ENCODE measurements at places on chromosomes 2 and 18.
A peak's percentile ranks its signal among the peaks of the same experiment; 100 is the strongest.

- DNase-seq: no peak
Measured at GRCh38 chr2:38405917-38406596, 29.0 kb upstream of the ATL2 start.

GRCh38 chr18:50826027-50826426, 6.2 kb upstream of the MRO start:
- DNase-seq: no peak

DNA sequence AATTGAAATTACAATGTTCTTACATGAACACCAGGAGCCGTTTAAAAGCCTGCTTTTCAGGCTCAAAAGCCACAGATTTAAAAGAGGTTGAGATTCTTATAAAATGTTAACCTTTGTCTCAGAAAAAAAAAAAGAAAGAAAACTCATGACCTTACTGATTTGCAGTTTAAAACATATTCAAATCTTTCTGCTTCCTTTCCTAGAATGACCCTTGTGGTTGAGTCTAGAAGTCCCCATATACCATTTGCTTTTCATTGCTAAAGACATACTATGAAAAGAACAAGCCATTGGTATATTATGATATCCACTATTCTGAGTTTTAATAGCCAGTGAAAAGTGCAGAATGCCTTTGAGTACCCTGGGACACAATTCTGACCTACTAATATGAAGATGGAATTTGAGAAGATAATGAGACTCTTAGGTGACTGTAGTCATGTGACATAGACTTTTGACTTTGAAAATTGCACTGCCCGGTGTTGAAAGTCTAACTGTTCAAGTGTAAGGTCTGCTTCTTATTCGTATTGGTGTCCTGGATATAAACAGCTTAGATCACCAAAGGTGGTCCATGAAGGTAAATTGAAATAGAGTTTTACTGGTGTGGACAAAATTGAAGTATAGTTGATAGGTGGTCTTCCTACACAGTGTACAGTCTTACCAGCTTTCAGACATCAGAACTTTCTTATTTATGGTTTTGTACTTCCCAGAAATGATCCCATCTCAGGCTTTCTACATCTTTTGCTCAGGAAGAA, 117.0 kb downstream of the DOCK10 start:
- DNase-seq: no peak

GRCh38 chr2:63424329-63425078, 163.8 kb downstream of the WDPCP start:
- no peak for DNase-seq

- no peak for DNase-seq
Measured at GRCh38 chr2:231709636-231709980, 1.3 kb downstream of the PTMA start.

DNA sequence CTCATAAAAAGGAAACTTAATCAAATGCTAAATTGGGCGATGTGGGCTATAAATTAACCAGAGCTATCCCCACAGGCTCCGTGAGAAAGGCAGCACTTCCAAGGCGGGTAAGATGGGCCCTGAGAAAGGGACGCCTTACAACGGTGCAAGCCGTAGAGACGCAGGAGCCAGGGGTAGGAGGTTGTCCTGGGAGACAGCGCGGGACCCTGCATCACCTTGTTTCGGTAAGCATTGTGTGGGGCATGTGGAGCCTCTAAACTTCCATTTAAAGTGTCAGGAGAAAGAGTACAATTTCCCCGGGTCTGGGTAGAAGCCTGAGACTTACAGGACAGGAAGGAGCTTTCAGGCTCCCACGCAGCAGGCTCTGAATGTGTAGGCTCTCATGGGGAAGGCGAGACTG, 1.2 kb upstream of the PER2 start:
- DNase-seq: no peak

DNA sequence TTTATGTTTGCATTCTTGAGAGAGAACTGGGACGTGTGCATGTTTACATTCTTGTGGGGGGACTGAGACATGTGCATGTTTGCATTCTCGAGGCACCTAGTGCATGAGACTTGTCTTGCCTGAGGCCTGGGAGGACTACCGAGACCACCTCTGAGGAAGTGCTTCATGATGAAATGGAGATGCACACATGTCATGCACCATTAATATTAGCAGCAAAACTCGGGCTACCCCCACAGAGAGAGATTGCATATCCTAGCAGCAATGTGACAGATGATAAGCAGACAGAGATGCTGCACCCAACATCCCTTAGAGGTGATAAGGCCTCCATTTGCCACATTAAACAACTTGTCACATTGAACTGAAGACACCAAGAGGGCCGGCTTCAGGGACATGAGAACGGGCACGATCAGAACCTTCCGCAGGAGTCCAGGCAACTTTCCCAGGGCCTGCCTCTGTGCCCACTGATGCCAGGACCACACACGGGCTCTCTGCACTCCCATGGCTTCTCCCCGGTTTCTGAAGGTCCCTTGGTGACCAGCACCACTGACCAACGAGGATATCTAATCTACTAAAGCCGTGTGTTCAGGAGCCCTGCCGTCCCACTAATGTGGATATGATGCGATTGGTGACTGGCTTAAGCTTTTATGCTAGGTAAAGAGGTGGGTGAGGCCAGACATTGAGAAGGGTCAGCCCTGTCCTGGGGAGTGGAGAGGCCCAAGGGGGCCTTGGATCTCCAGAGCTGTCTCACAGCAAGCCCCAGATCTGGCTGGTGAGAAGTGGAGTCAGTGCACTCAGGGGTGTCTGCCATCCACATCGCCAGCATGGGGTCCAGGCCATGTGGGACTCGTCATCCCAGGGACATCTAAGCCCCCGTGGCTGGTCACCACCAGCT, 208.3 kb downstream of the NDUFA10 start:
- DNase-seq: no peak

DNA sequence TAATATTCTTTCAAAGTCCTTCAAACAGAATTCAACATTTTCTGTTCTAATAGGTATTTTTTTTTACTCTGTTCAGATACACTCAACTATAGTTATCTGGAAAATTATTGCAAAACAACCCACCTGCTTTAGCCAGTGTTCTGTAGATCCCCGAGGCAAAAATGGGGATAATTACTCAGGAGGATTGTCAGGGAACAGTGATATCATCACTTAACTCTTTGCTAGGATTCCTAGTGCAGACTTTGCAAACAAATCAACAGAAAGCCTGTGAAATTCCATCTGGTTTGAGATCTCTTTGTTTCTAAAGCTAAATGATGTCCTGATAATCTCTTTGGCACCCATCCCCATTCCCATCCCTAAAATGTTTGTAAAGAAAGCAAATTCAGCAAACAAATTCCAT, 413.6 kb upstream of the MEIS1 start:
- DNase-seq: no peak

DNA sequence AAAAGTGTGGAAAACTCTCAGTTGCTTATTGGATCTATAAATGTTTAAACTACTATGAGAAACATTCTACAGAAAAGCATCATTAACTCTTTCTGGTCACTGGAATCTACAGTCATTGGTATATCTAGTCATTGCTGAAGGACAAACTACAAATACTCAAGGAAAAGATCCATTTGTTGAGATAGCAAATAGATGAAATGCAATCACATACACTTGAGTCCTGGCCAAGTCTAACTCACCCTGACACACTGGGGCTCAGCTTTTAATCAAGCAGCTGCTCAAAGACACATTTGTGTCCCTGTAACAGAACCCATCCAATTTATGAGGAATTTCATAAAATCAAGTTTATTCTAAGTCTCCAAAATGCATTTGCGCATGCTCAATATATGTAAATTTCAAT, 68.7 kb downstream of the CDH2 start:
- no peak for DNase-seq

GRCh38 chr2:71535526-71535925, 82.2 kb downstream of the DYSF start:
- DNase-seq: no peak

DNA sequence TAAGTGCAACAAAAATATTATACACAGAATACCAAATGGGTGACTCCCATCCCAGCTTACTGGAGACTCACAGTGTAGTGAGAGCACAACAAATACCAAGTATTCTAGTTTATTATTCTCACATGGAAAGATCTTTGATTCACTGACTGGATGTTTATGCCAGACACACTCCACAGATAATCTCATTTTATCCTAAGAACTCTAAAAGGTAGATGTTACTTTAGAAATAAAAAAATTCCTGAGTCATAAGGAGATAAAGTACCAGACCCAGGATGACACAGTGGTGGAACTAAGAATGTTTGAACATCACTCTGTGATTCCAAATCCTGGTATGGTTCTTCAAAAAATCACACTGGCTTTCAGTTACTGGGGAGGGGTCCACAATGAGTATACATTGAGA, 136.2 kb downstream of the CDH2 start:
- no peak for DNase-seq

- no peak for DNase-seq
Measured at GRCh38 chr2:16745466-16745865, 79.8 kb upstream of the CYRIA start.

DNA sequence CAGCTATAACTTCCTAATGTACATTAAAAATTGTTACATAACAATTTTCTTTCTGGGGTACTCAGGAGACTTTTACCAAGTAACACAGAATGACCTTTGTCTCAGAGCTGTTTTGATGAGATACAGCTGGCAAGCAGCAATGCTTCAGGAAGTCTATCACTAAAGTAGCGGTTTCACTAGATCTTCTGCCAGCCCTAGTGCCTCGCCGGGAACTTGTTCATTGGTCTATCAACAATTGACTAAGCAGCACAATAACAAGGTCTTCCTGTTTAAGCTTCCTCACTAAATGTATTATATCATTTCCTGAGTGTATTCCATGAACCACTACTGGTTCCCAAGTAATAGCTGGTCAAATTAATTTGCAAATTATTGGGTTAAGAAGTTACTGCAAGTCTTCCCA, 69.2 kb downstream of the TRIP12 start:
- no peak for DNase-seq

GRCh38 chr18:11948852-11949523, 32.3 kb upstream of the IMPA2 start:
- no peak for DNase-seq

DNA sequence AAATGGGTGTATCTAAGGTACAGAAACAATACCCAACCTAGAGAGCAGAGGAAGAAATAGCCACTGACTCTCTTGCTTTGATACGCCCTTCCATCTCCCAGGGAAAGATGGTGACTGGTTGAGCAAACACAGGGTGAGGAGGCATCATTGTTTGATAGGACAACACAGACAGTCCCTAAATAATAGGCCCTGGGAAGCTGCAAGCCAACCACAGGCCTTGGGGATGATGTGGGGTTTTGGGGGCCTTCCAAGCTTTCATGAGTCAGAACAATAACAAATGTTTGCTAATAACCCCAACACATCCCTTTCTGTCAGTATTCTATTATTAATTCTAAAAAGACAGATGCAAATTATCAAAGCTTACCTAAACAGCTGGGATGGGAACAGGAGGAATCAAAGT, 9.8 kb downstream of the LGALSL start:
- no peak for DNase-seq

- no peak for DNase-seq
Measured at GRCh38 chr2:120995656-120996190, 260.1 kb downstream of the GLI2 start.

DNA sequence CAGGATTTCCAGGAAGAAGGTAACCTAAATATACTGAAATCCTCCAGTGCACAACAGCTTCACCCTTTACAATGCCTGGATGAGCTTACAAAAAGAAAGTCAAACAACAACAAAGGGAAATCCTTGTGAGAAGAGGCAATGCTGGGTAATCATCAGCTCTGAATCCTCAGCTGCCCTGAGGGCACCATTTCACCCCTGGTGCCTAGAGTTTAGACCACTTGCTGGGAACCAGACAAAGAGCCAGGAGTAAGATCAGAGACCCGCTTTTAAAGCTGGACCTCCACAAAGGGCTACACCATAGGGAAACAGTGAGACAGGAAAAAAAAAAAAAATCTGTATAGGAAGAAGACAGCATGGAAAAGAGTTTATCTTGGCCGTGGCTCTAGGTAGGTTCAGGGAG, 97.0 kb downstream of the FOXI3 start:
- DNase-seq: no peak

- DNase-seq: no peak
Measured at GRCh38 chr2:70118798-70119454, 31.6 kb downstream of the PCBP1 start.

- no peak for DNase-seq
Measured at GRCh38 chr18:56562479-56562878, 75.9 kb downstream of the TXNL1 start.

DNA sequence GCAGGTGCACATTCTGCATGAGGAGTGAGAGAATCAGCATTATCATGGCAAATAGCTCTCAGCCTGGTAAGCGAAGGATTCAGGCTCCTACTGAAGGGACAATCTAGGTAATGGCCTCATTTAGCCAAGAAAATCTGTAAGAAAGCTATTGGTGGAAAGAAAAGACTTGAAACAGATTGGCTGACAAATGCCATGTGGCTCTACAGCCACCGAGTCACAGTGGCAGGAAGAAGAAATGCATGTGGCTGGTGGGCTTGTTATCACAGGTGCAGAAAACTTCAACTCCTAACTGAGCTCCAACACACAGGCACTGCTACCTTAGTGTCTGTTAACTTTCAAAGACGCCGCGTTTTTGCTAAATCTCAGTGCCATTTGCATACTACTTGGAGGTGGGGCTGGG, 60.6 kb upstream of the REV1 start:
- no peak for DNase-seq

GRCh38 chr2:240785424-240786335, 34.3 kb downstream of the KIF1A start:
- no peak for DNase-seq

GRCh38 chr2:180202467-180202951, 195.4 kb upstream of the CWC22 start:
- DNase-seq: no peak

- DNase-seq: peak; percentile 56
Measured at GRCh38 chr2:190408538-190409271, 550 bp downstream of the MFSD6 start.

- DNase-seq: no peak
Measured at GRCh38 chr2:217429981-217430500, 570.2 kb upstream of the TNP1 start.

GRCh38 chr2:133506996-133507395, 61.3 kb downstream of the NCKAP5 start:
- DNase-seq: no peak
